ENCODE measurements at places on chromosomes 6 and 20.

DNA sequence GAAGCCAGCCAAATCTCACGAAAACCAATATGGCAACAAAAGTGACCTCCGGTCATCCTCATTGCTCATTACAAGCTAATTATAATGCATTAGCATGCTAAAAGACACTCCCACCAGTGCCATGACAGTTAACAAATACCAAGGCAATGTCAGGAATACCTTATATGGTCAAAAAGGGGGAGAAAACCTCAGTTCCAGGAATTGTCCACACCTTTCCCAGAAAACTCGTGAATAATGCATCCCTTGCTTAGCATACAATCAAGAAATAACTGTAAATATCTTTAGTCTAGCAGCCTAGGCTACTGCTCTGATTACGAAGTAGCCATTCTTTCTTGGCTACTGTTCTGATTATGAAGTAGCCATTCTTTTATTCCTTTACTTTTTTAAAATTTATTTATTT lies 112.5 kb upstream of the FKBP1C start:
- no peak for DNase-seq

DNA sequence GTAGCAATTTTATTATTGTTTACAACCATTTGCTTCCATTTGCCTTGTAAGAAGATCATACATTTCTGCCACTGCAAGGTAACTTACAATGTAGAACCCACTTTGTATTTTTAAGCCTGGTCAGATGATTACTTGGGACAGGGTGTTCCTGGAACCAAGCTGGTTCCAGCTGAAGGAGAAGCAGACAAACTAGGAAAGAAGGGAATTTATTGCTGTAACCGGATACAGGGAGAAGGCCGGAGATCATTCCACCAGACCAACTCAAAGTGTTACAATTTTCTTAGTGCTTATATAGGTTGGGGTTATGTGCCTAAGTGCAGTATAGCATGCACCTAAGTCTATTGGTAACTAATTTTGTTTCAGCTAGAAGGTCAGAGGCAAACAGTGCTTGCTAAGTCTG lies 104.4 kb downstream of the MANEA start:
- DNase-seq: no peak

- DNase-seq: no peak
Measured at GRCh38 chr6:10886691-10887502, at the start of gene SYCP2L. TSS of gene SYCP2L (plus strand) at chr6:10887052. CDS start at chr6:10887127, 75 bp downstream.

DNA sequence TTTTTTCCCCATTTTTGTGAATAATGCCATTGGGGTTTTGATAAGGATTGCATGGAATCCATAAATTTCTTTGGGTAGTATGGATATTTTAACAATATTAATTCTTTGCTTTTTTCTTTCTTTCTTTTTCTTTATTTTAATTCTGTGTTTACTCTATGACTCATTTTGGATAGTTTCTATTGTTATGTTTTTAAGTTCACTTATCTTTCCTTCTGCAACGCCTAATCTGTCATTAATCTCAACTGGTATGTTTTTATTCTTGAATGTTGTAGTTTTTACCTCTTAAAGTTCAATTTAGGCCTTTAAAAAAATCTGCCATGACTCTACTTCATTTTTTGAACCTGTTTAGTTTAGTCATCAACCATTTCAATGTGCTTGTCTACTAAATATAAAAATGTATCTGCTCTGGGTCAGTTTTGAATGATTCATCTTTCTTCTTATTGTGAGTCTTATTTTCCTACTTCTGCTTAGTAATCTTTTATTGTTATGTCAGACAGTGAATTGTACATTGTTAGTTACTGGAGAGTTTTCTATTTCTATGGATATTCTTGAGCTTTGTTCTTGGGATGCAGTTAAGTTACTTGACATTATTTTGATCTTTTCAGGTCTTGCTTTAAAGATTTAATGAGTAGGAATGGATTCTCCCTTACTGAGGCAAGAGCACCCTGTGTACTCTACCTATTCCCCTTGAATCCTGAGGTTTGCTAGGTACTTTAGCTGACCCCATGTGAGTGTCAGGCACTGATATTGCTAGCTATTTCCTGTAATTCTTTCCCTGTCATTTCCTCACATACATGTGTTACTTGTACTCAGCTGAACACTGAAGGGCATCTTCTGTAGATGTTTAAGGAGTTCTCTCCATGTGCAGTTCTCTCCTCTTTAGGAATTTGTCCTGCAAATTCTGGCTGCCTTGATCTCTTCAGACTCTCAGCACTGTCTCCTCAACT lies 104.2 kb downstream of the TFAP2B start:
- DNase-seq: no peak

DNA sequence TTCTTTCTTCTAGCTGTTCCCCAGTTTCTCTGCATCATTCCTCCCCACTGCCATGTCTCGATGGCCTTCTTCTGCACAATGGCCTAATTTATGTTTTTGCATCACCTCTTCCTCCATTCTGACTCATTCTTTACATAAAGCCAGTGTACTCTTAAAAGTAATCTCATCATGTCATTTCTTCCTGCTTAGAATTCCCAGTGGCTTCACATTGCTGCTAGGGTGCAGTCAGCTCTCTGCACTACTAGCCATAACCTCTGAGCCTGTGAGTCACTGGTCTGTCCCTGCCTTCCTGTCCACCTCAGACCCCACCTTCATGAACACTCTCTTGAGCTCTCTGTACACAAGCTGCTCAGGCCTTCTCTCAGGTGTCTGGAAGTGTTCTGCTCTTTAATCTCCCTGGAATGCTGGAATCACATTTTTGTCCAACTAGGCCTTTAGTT lies 24.1 kb upstream of the TRIM27 start:
- DNase-seq: no peak

DNA sequence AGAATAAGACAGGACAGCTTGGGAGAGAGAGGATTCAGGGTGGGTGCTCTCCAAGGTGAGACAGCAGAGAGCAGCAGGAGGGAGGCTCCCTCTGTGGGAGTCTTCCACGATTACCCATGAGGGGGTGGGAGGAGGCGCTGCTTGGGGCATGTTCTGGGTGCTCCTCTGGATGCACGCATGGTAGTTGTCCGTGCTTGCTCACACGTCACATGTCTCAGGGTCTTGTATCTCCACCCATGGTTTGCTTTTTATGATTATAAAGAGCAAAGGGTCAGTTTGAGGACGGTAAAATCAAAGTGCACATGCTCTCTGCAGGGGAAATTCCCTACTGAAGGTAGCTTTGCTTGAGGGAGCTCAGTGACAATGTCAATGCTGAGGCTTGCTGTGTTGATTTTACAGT lies 338.4 kb downstream of the THBS2 start:
- DNase-seq: no peak

GRCh38 chr6:14129575-14129974 lies 12.0 kb downstream of the CD83 start:
- no peak for DNase-seq

- no peak for DNase-seq
Measured at GRCh38 chr6:2478200-2478599, 232.8 kb upstream of the GMDS start.

GRCh38 chr6:106003268-106003987 lies 82.7 kb upstream of the PRDM1 start:
- no peak for DNase-seq

DNA sequence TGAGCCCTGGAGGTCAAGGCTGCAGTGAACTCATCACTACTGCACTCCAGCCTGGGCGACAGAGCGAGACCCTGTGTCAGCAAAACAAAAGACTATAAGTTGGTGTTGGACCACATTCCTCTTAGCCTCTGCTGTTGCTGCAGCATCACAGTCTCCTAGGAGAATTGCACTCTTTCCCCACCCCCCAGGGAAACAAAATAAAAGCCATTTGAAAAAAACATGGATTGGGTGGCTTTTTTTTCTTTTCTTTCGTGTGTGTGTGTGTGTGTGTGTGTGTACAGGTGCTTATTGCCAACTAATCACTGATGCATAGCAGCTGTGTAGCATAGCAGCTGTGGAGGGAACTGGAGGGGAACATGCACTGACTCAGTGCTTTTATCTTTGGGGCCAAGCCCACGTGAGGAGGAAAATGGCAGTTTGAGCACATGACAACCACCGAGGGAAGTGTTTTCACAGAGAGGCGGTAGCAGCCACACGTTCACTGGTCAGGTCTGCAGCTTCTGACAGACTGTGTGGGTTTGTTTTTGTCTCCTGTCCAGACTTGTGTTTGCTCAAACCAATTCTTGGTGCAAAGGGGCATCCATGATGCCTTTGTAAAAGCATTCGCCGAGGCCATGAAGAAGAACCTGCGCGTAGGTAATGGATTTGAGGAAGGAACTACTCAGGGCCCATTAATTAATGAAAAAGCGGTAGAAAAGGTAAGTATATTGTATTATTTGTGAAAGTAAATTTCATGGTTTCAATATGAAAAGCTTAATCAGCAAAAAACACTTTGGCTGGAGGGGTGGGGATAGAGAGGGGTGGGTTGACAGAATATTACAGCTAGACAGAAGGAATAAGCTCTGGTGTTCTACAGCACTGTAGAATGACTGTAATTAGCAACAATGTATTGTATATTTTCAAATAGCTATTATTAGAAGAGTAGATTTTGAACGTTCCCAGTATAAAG lies 27.7 kb downstream of the ALDH5A1 start:
- DNase-seq: no peak

GRCh38 chr20:19601126-19601810 lies 156.8 kb upstream of the RIN2 start:
- no peak for DNase-seq

DNA sequence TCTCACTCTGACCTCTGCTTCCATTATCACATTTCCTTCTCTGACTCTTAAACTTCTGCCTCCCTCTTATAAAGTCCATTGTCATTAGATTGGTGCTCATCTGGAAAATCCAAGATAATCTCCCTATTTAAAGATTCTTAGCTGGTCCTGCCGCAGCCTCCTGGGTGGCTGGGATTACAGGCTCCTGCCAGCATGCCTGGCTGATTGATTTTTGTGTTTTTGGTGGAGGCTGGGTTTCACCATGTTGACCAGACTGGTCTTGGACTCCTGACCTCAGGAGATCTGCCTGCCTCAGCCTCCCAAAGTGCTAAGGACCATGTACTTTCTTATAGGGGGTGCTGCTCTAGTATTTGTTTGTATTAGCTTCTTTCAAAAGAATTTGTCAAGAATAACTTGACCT lies 5.3 kb upstream of the RPF2 start:
- DNase-seq: no peak

All from stimulated activated CD8-positive, alpha-beta memory T cell treated with anti-CD3 and anti-CD28 coated beads, Interleukin-7, amount 100 ng/mL, for 1 hour (primary cell).